ENCODE measurements at places on chromosomes 7 and 10.

DNA sequence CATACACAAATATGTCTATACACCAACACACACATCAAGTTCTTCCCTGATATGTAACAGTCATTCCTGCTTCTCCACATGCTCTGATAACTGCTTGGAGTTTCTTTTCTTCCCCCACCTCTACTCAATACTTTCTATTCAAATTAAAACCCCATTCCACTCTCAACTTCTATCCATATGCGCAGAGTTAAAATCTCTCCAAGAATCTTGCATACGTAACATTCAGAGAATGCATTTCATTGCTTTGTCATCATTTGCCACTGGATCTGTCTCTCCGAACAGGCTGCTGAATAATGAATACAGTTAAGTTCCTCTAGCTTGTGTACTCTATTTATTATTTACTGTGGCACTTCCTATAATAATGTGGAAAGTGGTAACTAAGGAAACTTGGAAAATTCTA lies 68.8 kb downstream of the DGKB start:
- no peak for DNase-seq

DNA sequence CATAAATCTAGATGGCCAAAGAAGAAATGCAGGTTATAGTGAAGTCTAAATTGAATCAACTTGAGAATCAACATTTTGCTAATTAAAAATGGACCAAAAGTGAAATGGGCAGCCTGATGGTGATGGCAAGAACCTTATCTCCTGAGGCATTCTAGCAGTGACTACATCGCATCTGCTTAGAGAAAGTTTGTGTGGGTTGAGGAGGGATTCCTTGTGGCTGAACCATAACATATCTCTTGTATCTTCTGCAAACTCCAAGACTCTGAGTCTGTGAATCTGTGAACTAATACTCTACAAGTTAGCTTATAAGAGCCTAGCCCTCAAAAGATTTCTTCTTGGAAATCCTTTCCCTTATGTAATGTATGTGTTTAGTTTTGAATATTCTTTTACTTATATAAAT lies 85.6 kb downstream of the PRKG1 start:
- no peak for DNase-seq

GRCh38 chr7:50303335-50304128 lies 984 bp upstream of the IKZF1 start:
- DNase-seq, result peak; percentile 46

DNA sequence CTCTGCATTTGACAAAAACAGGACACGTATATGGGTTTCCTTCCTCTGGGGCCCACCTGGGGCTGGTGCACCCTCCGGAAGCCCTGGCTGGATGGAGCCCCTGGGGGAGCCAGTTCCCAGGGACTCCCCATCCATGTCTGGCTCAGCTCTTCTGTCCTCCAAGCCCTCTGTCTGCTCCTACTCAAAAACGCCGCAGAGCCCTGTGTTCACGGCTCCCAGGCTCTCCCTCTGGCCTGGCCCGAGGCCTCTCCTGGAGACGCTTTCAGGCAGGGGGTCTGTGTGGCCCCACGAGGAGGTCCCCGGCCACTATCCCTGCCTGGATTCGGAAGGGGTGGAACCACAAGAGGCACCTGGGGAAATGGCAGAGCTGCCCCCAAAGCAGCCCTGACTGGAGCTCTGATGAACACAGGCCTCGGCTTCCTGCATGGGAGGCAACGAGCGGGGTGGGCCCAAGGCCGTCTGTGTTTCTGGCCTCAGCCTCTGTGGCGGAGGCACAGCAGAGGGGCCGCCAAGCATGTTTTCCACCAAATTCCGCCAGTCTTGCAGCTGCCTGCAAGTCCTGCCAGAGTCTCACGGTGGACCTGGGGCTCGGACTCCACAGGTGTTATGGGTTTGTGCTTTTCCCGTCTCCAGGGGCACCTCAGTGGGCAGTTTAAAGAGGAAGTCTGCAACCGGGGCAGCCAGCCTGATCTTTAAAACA lies 22.6 kb upstream of the INPP5A start:
- peak; percentile 16 for DNase-seq

DNA sequence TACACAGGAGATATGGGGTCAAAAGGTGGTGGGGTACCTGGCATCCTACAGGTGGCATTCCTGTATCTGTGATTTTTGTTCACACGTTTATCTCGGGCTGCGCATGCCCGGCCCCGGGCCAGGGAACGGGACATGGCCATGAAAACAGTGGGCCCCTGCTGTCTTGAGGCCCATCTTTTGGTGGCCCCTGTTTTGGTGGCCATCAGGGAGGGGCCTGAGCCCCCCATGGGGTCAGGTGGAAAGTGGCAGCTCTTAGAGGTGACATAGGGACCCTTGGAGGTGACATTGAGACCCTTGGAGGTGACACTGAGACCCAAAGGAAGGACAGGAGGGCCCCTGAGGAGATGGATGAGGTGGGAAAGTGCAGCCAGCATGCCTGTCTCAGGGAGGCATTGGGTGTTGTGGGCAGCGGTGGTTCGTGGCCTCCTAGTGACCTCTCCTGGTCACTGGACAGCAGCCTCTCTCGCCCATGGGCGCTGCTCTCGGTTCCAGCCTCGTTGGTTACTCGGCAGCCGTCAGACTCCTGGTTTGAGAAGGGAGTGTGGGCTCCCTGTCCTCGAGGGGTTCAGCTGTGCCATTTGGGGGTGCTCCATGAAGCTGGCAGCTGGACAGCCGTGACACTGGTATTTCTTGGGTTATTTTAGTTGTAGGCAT lies 39.9 kb downstream of the INPP5A start:
- no peak for DNase-seq

- no peak for DNase-seq
Measured at GRCh38 chr10:35409094-35409582, 72.8 kb downstream of the CCNY start.

- DNase-seq, result no peak
Measured at GRCh38 chr10:78404296-78404695, 370.6 kb downstream of the RPS24 start.

GRCh38 chr10:132828681-132829080 lies 42.7 kb upstream of the NKX6-2 start:
- DNase-seq, result no peak

- no peak for DNase-seq
Measured at GRCh38 chr10:131802996-131803395, 97.8 kb upstream of the PPP2R2D start.

GRCh38 chr10:133261726-133262325 lies 14.8 kb downstream of the ADAM8 start:
- DNase-seq, result peak; percentile 91

All from CD4-positive, alpha-beta T cell treated with Interleukin-15 for 1 hour (primary cell).